ENCODE measurements at places on chromosomes 12 and 14.

GRCh38 chr12:120224304-120225199 lies 23.6 kb upstream of the RPLP0 start:
- peak; percentile 96 for DNase-seq

DNA sequence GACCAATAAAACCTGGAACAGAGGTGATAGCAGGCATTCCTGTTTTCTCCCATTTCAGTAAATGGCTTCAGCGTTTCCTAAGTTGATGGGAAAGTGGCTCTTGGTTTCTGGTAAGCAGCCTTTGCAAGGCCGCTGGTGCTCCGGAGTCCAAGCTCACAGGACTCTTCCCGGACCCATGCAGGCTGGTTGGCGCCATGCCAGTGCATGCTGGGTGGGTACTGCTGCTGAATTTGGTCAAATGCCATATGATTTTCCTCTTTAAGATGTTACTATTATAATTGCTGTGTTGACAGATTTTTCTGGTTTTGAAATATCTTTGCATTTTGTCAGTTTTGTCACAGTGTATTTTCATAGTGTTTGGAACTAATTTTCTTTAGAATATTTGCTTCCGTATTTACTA lies 27.7 kb downstream of the PPP2R5C start:
- DNase-seq = no peak

- DNase-seq = no peak
Measured at GRCh38 chr14:46279327-46279726, 372.3 kb downstream of the RPL10L start.

DNA sequence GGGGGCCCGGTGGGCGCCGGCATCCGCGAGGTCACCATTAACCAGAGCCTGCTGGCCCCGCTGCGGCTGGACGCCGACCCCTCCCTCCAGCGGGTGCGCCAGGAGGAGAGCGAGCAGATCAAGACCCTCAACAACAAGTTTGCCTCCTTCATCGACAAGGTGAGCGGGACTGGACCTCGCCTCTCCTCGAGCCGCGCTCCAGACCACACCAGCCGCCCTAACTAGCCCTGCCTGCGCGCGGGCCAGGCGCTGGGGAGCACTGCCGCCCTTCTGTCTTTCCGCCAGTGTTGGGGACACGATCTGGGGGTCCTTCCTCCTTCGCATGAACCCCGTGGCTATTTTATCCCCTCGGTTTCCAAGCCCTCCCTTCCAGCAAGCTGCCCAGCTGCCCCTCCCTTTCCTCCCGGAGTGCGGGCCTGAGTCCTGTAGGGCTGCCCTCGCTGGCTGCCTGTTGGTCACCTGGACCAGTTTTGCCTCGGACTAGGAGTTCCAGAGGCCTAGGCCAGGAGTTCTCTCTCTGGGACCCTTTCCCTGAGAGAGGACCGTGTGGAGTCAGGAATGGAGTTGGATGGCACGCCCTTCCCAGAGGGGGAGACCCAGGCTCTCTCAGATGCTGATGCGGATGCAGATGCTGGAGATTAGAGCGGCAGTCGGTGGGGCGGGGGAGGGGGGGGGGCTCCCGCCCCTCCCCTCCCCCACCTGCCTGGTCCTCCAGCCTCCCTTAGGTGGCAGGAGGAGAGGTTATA lies 592 bp downstream of the KRT7 start:
- no peak for DNase-seq

- DNase-seq = no peak
Measured at GRCh38 chr12:130754234-130754901, 38.3 kb upstream of the RIMBP2 start.

- DNase-seq = no peak
Measured at GRCh38 chr14:68687746-68688145, 105.1 kb downstream of the ZFP36L1 start.

GRCh38 chr14:50533241-50533705 lies 904 bp upstream of the MAP4K5 start:
- no peak for DNase-seq

DNA sequence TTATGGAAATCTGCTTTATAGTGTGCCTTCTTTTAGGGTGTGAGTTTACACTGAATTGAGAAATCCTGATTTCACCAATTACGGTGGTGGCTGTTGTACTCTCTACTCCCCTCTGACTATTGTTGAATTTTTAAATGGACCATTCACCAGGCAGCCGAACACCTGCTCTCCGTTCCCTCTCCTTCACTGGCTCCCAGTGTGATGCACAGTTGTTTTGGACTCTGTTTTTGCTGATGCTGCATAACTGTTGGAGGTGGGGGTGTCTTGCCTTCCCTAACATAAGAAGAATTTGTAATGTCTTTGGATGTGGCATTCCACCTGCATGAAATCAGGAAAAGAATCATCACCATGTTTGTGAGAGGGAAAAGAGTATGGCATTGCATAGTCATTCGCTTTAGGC lies 341.2 kb downstream of the SNAPC1 start:
- DNase-seq = no peak

DNA sequence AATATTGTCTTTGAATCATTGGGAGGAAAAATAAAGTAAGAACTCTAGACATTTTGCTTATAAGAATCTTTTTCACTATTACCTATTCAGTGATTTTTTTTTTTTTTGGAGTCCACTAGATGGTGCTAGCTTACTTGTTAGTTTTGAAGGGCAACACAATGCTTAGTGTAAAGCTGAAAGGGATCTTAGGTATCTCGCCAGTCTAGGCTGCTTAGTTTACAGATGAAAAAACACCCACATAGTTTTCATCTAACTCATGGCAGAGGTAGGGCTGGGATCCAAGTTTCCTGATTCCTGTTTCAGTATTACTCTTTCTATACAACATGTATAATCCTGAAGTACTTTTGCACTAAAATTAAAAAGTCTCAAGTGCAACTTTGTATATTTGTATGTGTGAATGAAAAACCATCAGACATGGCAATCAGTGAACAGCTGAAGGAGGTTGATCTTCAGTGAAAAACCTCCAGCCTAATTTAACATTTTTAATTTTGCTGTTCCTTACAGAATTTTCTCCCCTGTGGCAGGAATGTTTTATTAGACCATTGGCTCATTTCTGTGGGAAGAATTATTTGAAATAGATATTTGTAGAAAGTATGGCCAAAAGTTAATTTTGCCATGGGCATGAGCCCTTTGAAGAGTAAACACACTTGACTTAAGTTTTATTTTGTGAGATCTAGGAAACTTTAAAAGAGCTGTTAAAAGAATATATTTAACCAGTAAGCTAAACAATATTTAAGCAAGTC lies 40.7 kb downstream of the LRRIQ1 start:
- DNase-seq = peak; percentile 59

- DNase-seq = no peak
Measured at GRCh38 chr14:34931206-34931605, 51.6 kb upstream of the SRP54 start.

- DNase-seq = no peak
Measured at GRCh38 chr12:117889098-117889497, 79.7 kb downstream of the KSR2 start.

DNA sequence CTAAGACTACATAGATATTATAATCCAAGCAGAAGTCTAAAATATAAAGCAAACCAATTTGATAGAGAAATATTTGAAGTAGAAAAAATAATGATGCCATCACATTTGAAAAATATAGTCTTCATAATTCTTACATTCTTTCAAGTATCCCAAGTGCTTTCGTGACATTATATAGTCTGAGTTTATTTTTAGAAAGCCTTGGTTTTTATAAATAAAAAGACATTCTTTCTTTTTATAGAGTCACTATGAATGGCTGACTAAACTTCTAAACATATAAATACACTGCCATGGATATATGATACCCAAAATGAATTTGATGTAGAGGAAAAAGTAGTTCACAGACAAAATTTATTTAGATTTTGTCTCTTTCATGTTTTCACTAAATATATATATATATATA lies 135.1 kb upstream of the PDZRN4 start:
- DNase-seq = no peak

DNA sequence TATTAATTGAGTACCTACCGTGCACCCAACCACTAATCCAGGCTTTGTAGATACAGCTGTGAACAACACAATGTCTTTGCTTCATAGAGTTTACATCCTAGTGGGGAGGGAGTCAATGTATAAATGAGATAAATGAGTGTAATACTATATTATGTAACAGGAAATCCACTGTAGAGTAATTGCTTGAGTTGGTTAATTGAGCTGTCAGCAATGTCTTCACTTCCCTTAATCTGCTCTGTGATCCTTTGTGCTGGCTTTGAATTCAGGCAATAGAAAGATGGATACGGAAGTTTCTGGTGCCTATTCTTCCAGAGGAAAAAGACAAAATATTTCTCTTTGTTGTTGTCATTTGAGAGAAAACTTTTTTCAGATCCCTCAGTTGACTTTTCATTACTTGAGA lies 104.0 kb upstream of the SLC16A7 start:
- no peak for DNase-seq

- no peak for DNase-seq
Measured at GRCh38 chr14:98599082-98599481, 672.9 kb downstream of the BCL11B start.

DNA sequence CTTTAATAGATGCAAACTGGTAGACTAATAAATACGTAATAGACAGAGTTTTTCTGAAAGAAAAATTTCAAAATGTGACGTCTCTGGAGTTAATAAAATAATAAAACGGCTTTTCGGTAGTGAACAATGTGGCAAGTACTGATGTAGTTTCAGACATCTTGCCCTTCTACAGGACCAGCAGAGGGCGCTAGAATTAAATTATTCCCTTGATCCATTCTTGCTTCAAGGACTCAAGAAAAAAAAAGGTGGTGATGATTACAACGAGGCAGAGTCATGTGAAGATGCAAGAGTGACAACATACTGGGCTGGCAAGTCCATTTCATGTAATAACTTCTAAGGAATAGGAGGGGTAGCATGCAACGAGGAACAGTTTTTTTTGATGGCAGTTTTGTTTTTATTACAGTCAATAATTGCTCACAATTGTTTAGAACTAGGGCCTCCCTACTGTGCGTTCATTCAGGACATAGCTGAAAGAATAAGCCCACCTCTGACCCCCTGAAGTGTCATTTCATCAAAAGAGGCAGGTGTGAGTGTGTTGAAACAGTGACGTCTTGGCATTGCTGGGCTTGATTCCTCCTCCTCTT lies 101.0 kb upstream of the GZMB start:
- DNase-seq = peak; percentile 71

- DNase-seq = no peak
Measured at GRCh38 chr14:55123852-55124639, 5.0 kb upstream of the LGALS3 start.

GRCh38 chr12:121719926-121720414 lies 7.4 kb downstream of the TMEM120B start:
- DNase-seq = no peak
